NCI-H510A treated with DMSO at 0.1 percent for 48 hours (cell line): ENCODE measurements at places on chromosomes 2 and 18.
A peak's percentile ranks its signal among the peaks of the same experiment; 100 is the strongest.

GRCh38 chr2:20560891-20561636 lies 89.8 kb downstream of the HS1BP3 start:
- no peak for DNase-seq

DNA sequence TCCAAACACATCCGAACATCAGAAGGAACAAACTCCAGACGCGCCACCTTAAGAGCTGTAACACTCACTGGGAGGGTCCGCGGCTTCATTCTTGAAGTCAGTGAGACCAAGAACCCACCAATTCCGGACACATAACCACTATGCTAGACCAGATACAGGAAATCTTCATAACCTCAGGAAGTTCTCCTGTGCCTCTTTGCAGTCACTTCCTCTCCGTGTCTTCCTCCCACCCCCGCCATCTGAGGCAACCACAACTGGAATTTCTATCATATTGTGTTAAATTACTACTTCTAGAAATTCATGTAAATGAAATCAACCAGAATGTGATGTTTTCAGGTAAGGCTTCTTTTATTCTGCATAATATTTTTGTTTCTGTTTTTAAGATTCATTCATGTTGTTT lies 631.0 kb upstream of the NXPH2 start:
- no peak for DNase-seq

DNA sequence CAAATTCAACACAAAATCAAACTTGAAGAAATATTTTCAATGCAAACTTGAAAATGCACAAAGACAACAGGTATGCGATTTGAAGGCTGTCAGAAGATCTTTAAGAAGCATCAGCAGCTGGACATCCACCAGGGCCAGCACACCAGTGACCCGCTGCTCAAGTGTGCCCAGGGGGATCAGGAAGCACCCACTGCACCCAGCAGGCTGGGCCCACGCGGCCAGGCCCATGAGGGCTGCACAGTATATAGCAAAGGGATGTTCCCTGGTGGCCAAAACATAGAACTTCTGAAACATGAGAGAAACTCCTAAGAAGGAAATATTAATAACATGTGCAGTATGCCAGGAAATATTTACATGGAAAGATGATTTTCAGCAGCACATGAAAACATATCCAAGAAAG lies 25.0 kb downstream of the WDFY1 start:
- no peak for DNase-seq

- DNase-seq: peak; percentile 96
Measured at GRCh38 chr2:203238704-203239526, at the start of gene CYP20A1. Gene CYP20A1 (plus strand): TSS chr2:203239018. CDS start chr2:203239063, 45 bp downstream.

GRCh38 chr2:195898505-195899191 lies 170.0 kb downstream of the DNAH7 start:
- DNase-seq: peak; percentile 11

GRCh38 chr2:30643674-30644073 lies 163.6 kb downstream of the CAPN13 start:
- peak; percentile 3 for DNase-seq

DNA sequence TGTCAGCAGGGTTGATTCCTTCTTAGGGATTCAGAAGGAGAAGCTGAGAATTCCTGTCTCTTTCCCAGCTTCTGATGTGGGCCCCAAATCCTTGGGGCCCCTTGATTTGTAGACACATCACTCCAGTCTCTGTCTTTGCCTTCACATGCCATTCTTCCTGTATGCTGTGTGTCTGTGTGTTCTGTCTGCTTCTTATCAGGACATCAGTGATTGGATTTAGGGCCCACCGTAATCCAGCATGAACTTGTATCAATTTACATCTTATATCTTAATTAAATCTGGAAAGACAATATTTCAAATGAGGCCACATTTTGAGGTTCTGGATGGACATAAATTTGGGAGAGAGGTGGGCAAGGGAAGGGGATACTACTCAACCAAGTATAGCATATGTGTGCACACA lies 9.7 kb downstream of the NEUROD1 start:
- no peak for DNase-seq

GRCh38 chr18:78046631-78047030 lies 797.0 kb downstream of the GALR1 start:
- no peak for DNase-seq

DNA sequence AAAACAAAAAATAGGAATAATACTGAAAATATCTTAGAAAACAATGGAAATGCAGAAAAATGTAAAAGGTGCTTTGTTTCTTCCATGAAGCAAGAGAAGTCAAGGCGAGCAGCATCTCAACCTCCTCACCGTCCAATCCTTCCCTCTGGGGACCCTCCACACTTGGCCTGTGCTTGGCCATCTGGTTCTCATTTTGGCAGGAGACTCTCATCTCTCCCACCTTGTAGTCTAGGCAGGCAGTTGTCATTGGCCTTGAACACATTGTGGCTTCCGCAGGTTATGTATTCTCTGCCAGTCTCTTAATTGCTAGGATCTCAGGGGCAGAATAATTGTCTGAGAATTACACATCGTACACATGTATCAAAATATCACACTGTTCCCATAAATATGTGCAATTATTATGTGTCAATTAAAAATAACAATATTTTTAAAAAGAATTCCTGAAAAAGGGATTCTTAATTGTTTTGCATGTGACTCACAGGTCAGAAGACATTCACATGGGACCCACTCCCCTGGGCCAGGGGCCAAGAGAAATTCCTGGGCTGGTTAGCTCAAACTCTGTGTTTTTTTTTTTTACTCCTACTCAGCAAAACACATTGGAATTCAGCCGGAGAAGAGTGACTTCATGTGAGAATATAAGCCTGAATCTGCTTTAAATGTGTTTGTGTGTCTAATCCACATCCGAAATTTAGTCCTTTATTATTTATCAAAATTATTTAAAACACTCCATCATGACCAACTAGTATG lies 14.0 kb upstream of the ANKRD62 start:
- no peak for DNase-seq

GRCh38 chr2:118423776-118424175 lies 335.5 kb downstream of the INSIG2 start:
- no peak for DNase-seq

GRCh38 chr2:69102041-69102593 lies 89.1 kb downstream of the ANTXR1 start:
- DNase-seq: no peak

GRCh38 chr2:178441426-178441825 lies 9.5 kb downstream of the PRKRA start:
- DNase-seq: no peak

GRCh38 chr2:39121523-39122063 lies 742 bp upstream of the SOS1 start:
- DNase-seq: no peak

- no peak for DNase-seq
Measured at GRCh38 chr2:122070241-122070731, 314.8 kb downstream of the TSN start.

GRCh38 chr2:164711766-164712138 lies 90.5 kb upstream of the GRB14 start:
- no peak for DNase-seq

- DNase-seq: no peak
Measured at GRCh38 chr2:216478151-216478550, 20.5 kb upstream of the RPL37A start.

GRCh38 chr2:46162329-46163097 lies 134.7 kb upstream of the EPAS1 start:
- DNase-seq: no peak

GRCh38 chr2:155574941-155575340 lies 757.6 kb downstream of the NR4A2 start:
- DNase-seq: no peak

- DNase-seq: no peak
Measured at GRCh38 chr2:101998556-101998895, 6.8 kb downstream of the IL1R2 start.

DNA sequence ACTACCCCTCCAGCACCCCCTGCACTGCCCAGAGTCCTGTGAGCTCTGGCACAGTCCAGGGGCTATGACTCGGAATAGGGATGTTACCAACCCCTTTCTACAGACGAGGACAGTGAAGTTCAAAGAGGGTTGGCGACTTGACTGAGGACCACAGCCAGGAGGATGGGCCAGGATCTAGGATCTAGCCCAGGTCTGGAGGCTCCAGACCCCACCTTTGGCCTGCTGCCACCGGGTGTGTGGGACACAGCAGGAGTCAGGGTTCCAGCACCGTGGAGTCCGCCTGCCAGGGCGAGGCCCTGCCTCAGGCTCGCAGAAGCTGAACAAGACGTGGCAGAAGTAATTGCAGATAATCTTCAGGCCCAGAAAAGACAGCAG lies 37.9 kb upstream of the GPC1 start:
- DNase-seq: no peak

DNA sequence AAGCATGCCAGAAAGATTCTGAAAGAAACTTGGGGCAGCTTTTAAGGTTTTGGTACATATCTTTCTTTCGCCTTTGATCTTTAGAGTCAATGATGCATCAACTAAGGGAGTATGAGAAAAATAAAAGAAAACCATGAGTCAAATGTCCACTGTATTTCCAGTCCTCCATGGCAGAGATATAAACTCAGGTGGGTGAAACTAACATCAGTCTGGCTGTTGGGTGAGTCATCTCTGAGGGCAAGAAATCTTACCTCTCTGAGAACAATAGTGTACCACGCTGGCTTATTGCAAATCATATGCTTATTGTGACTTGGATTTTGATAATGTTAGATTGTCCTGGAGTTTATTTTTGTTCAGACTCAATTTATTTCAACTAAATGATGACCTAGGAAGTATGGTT lies 521.0 kb downstream of the PLCL1 start:
- DNase-seq: no peak

- DNase-seq: peak; percentile 81
Measured at GRCh38 chr18:74496508-74497323, 553 bp downstream of the CNDP2 start.

DNA sequence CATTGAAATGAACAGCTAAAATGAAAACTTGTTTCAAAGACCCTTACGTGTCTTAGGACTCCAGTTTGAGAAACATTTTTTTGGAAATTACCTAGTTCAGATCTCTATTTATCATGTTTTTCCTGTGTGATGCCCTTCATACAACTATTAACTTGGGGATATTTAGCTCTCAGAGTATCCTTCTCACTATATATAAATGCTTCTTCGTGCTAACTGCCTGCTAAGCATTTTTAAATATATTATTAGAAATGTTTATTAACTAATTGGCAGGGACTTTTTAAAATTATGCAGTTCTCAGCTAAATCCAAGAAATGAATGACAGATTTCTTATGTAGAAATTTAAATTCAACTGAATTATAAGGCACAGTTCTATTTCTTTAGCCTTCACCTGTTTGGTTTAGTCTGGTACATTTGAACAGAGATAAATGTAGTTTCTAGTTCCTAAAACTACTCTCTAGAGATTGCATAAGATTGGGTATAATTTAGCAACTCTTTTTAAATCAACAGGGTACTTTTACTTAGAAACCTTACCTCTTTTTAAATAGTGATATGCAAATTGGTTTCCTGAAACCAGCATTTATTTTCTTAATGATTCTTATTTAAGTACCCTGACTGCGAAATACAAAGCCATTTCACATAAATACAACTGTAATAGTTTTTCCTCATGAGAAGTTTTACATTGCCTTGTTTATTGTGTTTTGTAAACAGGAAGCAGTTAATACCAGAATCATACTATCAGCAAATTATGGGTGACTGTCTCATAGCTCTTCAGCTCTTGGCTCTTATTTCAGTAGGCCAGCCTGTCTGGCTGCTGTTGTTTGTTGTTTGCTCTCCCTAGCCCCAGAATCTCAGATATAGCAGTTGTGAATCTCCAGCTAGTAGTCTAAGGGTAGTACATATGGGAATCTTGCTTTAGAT lies 140.7 kb downstream of the PTRHD1 start:
- DNase-seq: peak; percentile 53

GRCh38 chr2:85230679-85231467 lies 96.9 kb downstream of the TGOLN2 start:
- peak; percentile 19 for DNase-seq

DNA sequence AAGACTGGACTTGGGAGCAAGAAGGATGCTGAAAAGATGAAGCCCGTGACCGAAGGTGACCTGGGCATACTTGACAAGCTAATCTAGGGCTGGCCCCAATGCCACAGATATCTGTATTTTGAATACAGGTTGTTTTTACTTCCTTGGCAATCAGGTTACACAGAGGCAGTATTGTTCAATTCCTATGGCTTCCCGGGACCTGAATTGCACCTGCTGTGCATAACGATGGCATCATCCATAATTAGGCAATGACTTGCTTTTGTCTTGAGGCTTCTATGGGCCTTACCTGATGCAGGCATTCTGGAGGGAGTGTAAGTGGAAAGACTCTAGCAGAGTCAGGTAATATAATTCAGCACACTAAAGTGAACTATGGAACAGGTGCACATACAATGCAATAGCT lies 60.6 kb upstream of the CUL3 start:
- DNase-seq: no peak

- no peak for DNase-seq
Measured at GRCh38 chr2:212156088-212156487, 382.5 kb downstream of the ERBB4 start.

DNA sequence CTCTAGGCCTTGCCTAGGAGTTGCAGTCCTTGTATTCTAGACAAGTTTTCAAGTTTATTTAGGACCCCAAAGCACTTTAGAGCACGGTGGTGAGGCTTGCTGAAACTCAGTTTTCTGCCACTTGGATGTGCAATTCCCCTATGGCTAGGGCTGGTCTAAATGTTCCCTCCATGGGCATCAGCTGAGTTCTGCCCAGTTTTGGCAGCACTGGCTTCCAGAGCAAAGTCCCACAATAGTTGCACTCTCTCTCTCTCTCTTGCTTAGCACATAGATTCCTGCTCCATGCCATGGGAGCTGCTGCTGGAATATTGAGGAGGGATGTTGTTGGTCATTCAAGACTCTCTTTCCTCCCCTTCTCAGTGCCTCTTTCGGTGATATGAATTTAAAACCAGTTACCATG lies 760.2 kb upstream of the SLC39A10 start:
- no peak for DNase-seq

DNA sequence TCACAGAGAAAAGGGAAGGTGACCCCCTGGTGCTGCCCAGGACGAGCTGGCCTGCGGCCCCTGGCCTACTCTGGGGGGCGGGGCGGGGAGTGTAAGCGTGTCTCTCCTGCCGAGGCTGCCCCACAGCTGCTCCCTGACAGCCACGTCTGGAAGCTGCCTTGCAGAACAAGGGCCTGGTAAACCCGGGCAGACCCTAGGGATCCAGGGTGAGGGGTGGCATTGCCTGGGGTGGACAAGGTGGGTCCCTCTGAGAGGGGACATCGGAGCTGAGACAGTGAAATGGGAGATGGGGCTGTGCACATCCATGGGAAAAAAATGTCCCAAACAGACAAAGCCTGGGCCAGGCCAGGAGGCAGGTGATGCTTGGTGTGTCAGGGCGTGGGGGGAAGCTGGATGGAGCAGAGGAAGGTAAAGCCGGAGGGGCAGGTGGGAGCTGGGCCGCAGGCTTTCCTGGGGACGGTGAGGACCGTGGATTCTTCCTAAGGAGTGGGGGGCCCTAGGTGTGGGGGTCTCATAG lies 66.0 kb upstream of the HDAC4 start:
- DNase-seq: no peak

- no peak for DNase-seq
Measured at GRCh38 chr2:232042911-232043574, 81.5 kb downstream of the DIS3L2 start.
